ENCODE measurements at places on chromosomes 6 and 20. TPM values are rescaled to one million over a fixed set of nuclear protein-coding genes. Genes with fewer than 3 reads are reported as not detected.

DNA sequence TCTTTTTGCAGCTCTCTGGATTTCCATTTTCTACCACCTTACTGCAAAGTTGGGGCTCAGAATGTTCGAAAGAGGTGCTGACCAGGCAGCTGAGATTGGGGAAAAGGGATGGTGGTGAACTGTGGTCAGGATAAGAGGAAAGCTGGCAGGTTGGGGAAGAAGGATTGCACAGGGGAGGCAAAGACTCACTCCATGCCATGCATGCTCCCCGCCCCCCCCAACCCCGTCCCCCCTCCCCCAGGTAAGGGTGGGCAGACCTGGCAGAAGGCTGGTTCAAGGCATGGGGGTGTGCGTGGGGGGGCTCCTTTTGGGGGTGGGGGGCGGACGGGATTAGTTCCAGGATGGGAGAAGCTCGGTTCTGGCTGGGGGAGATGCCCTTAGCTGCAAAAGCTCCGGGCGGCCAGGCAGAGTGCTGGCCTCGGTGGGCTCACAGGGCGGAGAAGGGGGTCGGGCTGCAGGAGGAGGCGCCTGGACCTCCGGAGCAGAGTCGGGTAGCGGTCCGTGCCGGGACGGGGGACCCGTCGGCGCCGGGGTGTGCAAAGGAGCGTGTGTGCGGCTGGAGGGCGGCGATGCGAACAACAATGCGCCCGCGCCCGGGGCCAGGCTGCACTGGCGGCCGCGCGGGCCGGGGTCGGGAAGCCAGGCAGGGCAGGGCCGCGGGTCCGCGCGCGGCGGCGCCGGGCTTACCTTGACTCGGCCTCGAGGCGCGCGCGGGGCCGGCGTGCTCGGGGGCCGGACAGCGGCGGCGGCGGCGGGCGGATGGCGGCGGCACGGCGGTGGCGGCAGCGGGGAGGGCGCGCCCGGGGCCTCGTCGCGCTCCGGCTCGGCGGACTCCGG is 880 bp downstream of the ADNP start:
- peak; percentile 56 for DNase-seq

DNA sequence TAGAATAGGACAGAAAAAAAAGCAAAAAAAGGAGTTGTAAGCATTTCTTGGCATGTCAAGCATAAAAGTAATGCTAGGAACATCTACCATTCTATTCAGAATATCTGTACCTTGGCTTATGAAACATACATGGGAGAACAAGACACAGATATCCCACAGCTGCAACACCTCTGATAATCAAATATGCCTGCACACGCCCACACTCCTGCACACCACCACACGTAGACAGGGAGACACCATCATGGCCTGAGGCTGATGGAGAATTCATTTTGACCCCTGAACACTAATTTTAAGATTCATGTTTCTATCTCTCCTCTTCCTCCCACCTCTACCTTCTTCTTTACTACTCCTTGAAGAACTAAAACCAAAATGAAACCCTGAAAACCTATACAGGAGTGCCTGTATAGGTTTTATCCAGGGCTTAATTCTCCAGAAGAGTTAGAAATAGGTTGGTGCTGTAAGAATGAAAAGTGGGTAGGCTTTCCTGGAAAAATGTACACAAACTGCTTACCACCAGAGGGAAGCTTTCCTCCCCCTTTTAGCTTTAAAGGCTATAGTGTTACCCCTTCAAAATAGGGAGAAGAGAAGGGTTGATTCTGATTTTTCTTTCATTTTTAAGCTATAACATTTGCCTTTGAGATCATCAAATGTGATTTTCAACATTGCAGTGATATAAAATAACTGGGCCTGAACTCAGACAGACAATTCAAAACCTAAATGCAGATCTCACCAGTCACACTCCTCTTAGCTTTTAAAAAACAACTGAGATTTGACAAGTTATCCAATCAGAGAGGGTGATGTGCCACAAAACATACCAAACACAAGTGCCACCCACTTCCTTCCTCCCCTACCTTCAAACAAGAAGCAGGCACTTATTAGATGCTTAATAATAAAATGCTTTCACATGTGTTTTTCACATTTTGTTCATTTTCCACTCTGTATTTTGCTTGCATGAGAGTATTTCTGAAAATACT is 57.9 kb downstream of the ELOVL5 start:
- peak; percentile 73 for DNase-seq

DNA sequence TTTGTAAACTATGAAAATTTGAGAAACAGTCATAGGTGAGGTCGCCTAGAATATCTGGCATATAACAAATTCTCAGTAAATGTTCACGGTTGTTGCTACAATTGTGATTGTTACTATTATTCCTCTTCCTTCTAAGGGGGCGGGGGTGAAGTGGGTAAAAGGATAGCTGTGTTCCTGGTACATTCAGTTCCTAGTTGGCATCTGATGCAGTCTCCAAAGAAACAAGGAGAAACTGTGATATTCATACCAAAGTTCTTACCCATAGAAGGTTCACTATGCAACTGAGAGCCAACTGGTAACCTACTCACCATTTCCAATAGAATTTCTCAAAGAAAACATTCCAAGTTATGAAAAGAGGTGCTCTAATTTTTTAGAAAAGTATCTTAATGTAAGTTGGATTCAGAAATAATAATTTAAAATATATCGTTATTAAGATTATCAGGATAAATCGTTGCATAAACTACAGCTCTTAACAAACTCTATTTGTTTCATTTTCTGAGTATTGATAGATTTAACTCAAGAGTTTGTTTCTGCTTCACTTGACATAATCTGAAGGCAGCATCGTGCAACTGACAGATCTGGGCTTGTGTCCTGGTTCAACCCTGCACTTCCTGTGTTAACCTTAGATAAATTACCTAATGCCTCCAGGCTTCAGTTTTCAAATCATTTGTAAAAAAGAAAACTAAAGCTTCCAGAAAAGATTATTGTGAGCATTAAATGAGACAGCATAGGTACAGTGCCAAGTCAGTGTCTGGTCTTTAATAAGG is 13.3 kb upstream of the MAP7 start:
- DNase-seq, result no peak

DNA sequence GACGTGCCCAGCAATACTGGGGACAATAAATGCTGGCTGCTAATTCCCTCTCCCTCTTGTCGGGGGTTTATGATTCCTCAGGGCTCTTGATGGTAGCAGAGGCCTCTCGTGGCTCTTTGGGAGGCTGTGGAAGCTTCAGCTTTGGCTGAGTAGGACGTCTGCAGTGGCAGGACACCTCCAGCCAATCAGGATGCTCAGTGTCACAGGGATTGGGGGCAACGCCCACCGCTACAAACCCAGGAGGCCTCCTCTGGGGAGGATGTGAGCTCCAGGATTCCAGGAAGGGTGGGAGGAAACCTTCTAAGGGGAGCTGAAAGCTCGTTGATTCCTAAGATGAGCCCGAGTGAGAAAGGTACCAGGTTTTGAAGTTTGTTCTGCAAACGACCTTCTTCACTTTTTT is 19.4 kb downstream of the RSPO4 start:
- DNase-seq, result no peak

DNA sequence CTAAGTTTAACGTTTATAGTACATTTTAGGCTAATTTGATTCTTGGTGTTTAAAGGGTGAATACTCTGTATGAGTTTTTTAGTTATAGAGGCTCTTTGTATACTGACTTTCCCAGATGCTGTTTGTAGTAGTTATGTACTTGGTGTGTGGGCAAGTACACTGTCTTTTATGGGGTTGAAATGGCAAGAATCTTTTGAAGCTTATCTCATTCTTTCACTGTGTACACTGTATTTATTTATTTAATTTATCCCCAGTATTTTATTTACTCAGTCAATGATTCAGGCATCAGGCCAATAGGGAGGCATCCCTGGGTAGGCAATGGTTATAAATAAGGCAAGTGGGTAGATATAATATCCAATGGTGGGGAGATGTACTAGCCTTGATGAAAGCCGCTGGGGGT is 277.0 kb upstream of the PTCHD4 start:
- DNase-seq, result no peak

GRCh38 chr20:19964289-19965265 is 52.6 kb upstream of the NAA20 start:
- no peak for DNase-seq

DNA sequence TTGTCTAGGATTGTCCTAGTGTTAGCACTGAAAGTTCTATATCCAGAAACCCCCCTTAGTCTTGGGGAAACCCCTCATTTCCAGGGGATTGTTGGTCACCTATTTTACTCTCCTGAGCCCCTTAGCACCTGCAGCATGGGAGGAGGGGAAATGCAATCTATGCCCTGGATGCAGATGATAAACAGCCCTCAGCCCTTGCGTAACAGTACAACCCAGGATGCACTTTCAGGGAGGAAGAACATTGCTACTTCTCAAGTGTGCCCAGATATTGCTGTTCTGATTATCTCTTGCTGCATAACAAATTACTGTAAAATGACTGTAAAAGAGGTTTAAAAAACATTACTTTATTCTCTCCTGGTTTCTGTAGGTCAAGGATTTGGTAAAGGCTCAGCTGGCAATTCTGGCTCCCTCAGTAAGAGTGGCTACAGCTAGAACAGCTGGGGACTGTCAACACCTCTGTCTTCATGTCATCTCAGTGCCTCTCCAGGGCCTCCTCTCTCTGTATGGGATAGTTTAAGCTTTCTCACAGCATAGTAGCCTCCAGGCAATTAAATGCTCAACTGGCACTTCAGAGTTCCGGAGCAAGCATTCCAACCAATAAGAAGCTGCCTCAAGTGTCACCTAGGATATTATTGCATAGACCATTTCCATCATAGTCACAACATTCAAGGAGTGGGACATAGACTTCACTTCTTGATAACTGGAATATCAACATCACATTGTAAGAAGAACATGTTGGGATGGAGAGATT is 117.8 kb upstream of the FOXO3 start:
- no peak for DNase-seq

Gene CALHM5
- total RNA-seq, result not detected

Gene DDX43
- total RNA-seq, result 0.81 TPM

Gene PREP
- total RNA-seq, result 17.6 TPM

Gene SIRPA
- not detected for total RNA-seq

Gene SYNGAP1
- total RNA-seq, result 54.3 TPM

Gene TBXT
- not detected for total RNA-seq

Gene LHFPL5
- not detected for total RNA-seq

Gene CPNE5
- 0.49 TPM for total RNA-seq

Gene HLA-DOA
- total RNA-seq, result 16.2 TPM

Gene PGC
- not detected for total RNA-seq

Gene RUNX2
- 11.7 TPM for total RNA-seq

Gene ELOVL4
- 2.0 TPM for total RNA-seq

Gene MDFI
- total RNA-seq, result not detected

Gene FILIP1
- total RNA-seq, result 0.06 TPM
